Spinal cord (tissue), 10 donors: ENCODE measurements at places on chromosomes 6 and 20. TPM values are rescaled to one million over a fixed set of nuclear protein-coding genes. Genes with fewer than 3 reads are reported as not detected.

- DNase-seq = peak; percentile 54
Observed at GRCh38 chr6:30876039-30876730, 8.1 kb upstream of the DDR1 start.

DNA sequence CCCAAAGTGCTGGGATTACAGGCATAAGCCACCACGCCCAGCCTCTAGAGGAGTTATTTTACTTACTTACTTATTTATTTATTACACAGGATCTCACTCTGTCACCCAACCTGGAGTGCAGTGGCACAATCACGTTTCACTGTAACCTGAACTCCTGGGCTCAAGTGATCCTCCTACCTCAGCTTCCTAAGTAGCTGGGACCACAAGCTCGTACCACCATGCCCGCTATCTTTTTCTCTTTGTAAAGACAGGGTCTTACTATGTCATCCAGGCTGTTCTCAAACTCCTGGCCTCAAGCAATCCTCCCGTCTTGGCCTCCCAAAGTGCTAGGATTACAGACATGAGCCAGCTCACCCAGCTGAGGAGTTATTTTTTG lies 1.6 kb upstream of the TRIB3 start:
- DNase-seq = no peak

GRCh38 chr6:116371120-116371917 lies 572 bp downstream of the DSE start:
- DNase-seq = peak; percentile 42

- no peak for DNase-seq
Observed at GRCh38 chr6:110214338-110214737, 34.1 kb downstream of the CDC40 start.

GRCh38 chr6:3423439-3424184 lies 33.2 kb downstream of the SLC22A23 start:
- no peak for DNase-seq

DNA sequence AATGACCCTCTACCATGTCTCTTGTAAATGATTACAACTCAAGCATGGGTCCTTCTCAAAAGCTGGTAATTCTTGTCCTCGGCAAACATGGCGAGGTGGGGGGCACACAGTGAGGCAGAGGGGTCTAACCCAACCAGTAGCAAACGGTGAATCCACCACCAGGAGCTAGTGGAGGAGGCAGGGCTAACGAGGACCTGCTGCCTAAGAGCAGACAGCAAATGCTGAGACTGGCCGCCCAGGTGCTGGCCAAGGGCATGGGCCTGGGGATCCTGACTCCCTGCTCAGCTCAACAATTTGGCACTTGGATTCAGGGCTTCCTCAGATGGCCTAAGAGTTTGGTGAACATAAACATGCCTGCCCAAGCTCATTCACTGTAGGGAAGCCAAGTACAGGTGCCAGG lies 18.4 kb downstream of the PCIF1 start:
- DNase-seq = no peak

DNA sequence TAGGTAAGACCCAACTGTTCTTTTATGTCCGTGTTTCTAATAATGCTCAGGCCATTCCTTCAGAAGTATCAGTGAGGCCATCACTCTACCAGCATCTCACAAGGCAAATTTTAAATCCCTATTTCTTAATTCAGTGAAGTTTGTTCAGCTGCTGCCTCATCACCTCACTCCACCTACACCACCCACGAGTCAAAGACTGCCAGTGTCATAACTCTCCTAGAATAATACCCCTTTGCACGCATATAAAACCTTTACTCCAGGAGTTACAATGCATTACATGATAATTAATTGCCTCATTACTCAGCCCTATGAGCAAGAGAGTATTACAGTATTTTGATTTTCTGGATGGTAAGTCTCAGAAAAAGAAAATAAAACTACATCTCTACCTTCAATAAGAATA lies 793.6 kb downstream of the TFAP2A start:
- no peak for DNase-seq

- DNase-seq = peak; percentile 63
Observed at GRCh38 chr6:13710552-13711323, 897 bp downstream of the RANBP9 start.

DNA sequence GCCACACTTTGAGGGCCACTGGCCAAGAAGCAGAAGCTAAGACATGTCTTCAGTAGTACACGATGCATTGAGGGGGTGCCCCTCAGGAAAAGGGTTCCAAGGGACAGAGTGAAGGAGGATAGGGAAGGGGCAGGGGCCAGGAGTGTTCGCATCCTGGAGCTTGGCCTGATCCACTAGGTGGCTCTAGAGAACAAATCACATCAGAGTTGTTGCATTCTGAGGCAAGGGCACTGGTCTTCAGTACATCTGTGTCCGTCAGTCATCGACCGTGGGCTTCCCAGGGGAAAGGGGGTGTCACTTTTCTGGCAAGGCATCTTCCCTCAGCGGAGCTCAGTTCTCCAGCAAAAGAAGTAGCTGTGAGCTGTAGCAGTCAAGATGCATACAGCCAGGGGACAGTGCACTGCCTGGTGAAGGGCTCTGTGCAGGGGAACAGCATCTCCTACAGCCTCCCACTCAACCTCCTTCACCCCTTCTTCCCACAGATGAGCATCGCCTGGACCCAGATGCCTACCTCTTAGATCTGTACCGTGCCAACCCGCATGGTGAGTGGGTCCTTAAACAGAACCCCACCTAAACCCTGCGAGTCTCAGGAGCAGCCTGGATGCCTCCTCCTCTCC lies 47.8 kb downstream of the ARHGAP40 start:
- DNase-seq = no peak

DNA sequence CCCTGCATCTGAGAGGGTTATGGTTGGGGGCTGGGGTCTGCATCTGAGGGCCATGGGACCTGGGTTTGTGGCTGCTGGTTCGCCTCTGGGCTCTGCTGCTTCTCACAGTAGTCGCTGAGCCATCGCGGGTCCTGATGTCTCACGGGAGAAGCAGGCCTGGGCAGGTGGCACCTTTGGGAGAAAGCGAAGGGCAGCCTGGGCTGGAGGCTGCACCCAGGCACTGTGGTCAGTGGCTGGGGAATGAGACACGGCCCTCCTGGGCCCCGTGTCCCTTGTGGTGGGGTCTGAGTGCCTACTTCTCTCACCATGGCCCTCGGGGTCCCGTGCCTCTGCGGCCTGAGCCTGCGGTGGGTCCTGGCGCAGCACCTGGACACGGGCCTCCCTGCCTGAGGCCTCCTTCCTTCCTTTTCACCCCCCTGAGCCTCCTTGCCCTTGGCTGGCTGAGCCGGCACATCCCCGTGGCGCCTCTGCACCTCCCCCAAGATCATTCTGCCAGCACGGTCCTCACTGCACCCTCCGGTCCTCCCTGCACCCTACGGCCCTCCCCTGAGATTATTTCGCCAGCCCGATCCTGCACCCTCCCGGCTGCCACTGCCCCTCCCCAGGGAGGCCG lies 206.0 kb downstream of the ERMARD start:
- DNase-seq = no peak

DNA sequence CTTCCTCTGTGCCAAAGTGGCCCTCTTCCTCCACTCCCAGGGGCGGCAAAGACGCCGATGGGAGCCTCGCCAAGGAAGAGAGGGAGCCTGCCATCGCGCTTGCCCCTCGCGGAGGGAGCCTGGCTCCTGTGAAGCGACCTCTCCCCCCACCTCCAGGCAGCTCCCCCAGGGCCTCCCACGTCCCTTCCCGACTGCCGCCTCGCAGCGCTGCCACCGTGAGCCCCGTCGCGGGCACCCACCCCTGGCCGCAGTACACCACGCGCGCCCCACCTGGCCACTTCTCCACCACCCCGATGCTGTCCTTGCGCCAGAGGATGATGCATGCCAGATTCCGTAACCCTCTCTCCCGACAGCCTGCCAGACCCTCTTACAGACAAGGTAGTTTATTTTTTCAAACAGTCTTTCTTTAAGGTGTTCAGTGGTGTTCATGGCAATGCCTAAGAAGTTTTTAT lies 64.9 kb downstream of the FNDC1 start:
- no peak for DNase-seq

- no peak for DNase-seq
Observed at GRCh38 chr6:133748628-133749027, 140.3 kb upstream of the TCF21 start.

GRCh38 chr6:14770572-14770971 lies 475.3 kb upstream of the JARID2 start:
- no peak for DNase-seq

DNA sequence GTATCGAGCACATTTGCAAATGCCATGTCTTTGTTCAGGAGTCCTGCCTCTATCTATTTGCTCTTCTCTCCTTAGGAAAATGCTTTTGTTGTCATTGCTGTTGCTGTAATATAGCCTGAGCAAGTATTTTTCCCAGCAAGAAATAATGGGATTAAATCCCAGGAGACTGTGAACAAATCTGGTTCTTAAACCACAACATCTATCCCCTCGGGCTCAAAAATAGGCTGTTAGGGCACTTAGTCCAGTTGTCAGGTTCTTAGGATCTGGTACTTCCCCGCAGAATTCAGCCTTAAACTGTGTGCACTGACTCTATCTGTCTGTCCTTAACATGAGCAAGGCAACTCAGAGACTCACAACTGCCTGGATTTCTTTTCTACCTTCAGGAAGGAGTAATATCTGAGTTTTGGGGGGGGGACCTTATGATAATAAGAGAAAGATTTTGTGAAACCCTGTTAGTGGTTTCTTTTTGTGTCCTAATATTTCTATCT lies 437.5 kb downstream of the HTR1B start:
- no peak for DNase-seq

DNA sequence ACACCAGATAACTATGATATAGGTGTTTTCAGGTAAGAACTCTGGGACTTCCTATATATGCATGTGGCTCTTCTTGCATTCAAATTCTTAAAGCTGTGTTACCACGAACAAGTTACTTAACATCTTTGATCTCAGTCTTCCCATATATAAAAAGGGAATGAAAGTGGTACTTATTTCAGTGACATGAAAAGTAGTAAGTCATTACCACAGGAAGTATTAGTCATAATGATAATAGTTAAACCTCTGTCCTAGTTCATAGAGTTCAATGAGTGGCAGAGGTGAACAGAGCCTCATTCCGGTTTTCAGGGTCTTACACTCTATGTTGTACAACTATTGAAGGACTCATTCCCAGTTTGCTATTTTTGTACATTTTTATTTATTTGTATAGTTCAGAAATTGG lies 237.0 kb downstream of the NKAIN2 start:
- no peak for DNase-seq

- peak; percentile 87 for DNase-seq
Observed at GRCh38 chr20:54980103-54980960, 504.9 kb downstream of the DOK5 start.

DNA sequence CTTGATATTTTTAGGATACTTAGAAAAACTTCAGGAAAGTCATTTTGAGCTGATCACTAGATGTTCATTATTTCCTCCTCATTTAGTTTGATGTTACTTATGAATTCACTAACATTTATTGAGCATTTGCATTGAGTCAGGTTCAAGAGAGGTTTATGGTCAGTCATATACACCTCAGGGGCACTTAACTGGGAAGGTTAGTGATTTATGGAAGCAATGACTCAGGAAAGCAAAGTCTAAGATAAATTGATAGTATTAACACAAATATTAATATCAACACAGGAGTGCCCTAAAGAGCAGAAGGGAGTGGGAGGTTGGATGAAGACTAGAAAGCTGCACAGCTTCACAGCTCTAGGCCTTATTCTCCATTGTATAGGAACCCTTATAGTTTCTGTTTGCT lies 177.0 kb upstream of the TNFAIP3 start:
- no peak for DNase-seq

- DNase-seq = no peak
Observed at GRCh38 chr6:5752391-5752680, 254.4 kb downstream of the NRN1 start.

- DNase-seq = no peak
Observed at GRCh38 chr6:21754891-21755290, 161.3 kb downstream of the SOX4 start.

- no peak for DNase-seq
Observed at GRCh38 chr6:170029416-170030283, 261.2 kb downstream of the DLL1 start.

DNA sequence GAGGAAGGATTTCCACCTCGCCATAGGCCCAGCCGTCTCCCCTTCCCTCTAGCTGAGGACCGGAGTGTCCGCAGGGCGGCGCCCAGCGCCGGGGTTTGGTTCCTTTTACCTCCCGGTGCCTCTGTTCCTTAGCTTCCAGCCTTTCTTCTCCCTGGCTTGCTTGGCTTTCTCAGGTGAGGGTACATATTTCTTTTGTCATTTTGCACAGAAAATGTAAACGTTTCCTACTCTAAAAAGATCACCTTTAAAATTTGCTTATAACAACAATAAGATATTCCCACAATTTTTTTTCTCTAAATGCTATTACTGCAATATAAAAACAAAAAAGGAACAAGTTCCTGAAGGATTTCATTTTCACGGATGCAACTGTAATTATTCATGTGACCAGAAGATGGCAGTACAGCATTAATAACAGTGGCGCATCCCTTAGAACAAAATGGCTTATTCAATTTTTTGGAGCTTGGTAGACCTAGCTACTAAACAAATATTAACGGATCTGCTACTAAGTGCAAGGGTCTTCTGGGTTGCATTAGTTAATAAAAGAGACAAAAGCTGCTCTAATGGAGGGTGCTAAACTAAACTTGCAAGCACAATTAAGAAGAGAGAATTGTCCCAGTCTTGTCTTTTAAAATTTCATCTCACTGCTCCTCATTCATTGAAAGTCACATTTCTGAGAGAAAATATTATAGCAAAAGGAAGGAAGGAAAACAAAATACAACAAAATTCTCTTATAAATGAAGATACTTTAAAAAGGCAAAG lies 172.9 kb downstream of the ADGRG6 start:
- peak; percentile 90 for DNase-seq

GRCh38 chr6:11393713-11394627 lies 143.6 kb upstream of the TMEM170B start:
- DNase-seq = no peak

DNA sequence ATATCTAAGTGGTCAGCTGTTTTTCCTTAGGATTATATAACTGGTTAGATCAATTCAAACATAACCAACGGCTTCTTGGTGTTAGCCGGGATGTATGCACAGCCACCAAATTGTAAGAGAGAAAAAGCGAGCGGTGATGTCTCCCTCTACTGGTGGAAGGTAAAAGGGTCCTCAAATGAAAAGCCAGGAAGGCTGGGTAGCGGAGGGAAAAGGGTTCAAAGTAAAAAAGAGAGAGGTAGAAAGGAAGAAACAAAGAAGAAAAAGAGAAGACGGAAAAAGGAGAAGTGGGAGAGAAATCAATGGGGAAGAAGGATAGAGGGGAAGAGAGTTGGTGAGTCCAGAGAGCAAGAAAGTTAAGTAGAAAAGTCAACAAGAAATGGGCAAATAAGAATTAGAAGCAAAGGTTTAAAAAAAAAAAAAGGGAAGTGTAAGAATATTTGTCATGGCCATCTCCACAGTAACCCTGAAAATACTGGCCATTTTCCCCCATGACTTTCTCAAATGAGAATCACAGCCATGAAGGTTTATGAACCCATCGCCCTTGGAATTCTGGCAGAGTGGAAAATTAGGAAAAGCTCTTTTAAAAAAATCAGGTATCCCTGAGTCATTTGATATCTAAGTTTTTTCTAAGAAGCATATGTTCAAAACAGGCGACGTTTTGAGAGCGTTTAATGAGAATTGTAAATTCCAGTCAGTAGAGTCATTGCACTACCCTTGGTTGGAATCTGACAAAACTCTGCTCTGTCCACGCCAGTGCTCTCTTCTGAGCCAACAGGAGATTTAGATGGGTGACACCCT lies 155.6 kb upstream of the SNX9 start:
- peak; percentile 73 for DNase-seq

SGK2 gene
- total RNA-seq = 20.7 TPM

MYH7B gene
- total RNA-seq = 1.6 TPM

HEY2 gene
- total RNA-seq = 10.3 TPM

CASS4 gene
- total RNA-seq = 1.5 TPM

CDKAL1 gene
- total RNA-seq = 27.6 TPM

NINL gene
- 13.1 TPM for total RNA-seq

C20orf96 gene
- 8.9 TPM for total RNA-seq

SH3BGRL2 gene
- 25.1 TPM for total RNA-seq

GNMT gene
- 0.99 TPM for total RNA-seq

CENPW gene
- 9.2 TPM for total RNA-seq
